Glomerular endothelial cell (primary cell): ENCODE measurements at places on chromosomes 3 and 15. TPM values are rescaled to one million over a fixed set of nuclear protein-coding genes. Genes with fewer than 3 reads are reported as not detected.

Gene TMEM212
- total RNA-seq = not detected in 2 replicates

Gene TP63
- 0.39 and 0.53 TPM in 2 replicates for total RNA-seq

Gene TMCO5A
- not detected in 2 replicates for total RNA-seq

Gene PRTG
- total RNA-seq = 8.6 and 11.9 TPM in 2 replicates

Gene ROPN1
- total RNA-seq = not detected in 2 replicates

Gene SERPINI2
- not detected in 2 replicates for total RNA-seq

Gene PLSCR2
- total RNA-seq = not detected in 2 replicates

Gene ILDR1
- total RNA-seq = not detected in 2 replicates

Gene CD96
- not detected in 2 replicates for total RNA-seq

Gene PARP6
- total RNA-seq = 22.8 and 23.9 TPM in 2 replicates

Gene FANCD2
- total RNA-seq = 5.3 and 14.6 TPM in 2 replicates

Gene RFTN1
- total RNA-seq = 78.3 and 84.4 TPM in 2 replicates

Gene C3orf80
- not detected in 2 replicates for total RNA-seq

Gene KLHL40
- not detected in 2 replicates for total RNA-seq

Gene TPRG1
- total RNA-seq = 0.53 TPM in 1 of 2 replicates, not detected in the other

Gene SAMD7
- not detected in 2 replicates for total RNA-seq

Gene GMPS
- 41.2 and 47.3 TPM in 2 replicates for total RNA-seq

Gene SLC9C1
- not detected in 2 replicates for total RNA-seq

Gene GUCA1C
- total RNA-seq = not detected in 2 replicates

Gene UCN2
- total RNA-seq = 0.24 and 1.2 TPM in 2 replicates

Gene DNAJC13
- total RNA-seq = 40.8 and 49.9 TPM in 2 replicates
